ENCODE measurements at places on chromosomes 5 and 9. TPM values are rescaled to one million over a fixed set of nuclear protein-coding genes. Genes with fewer than 3 reads are reported as not detected.

- DNase-seq = no peak
- peaks cover 4% of the 10 kb centered on the region for H3K4me1 ChIP-seq
- H3K27me3 ChIP-seq = peaks cover 58% of the 10 kb centered on the region
- no peak overlapping the region for H3K27ac ChIP-seq
- H3K36me3 ChIP-seq = no peaks in the 10 kb centered on the region
These were observed 7.0 kb downstream of the BARHL1 start for GRCh38 chr9:132589148-132590036.

- no peak for DNase-seq
- no peak overlapping the region for H3K27ac ChIP-seq
- H3K36me3 ChIP-seq = no peaks in the 10 kb centered on the region
- no peaks in the 10 kb centered on the region for H3K4me1 ChIP-seq
- no peaks in the 10 kb centered on the region for H3K27me3 ChIP-seq
These were observed 24.2 kb upstream of the SHISAL2B start for GRCh38 chr5:64666078-64666477.

GRCh38 chr9:90556897-90557675 is 85.5 kb downstream of the DIRAS2 start:
- H3K4me3 ChIP-seq = no peak overlapping the region
- H3K4me1 ChIP-seq = no peaks in the 10 kb centered on the region
- no peaks in the 10 kb centered on the region for H3K27me3 ChIP-seq
- no peak overlapping the region for H3K27ac ChIP-seq

Gene CEP72
- 7.8 TPM for total RNA-seq

- no peak overlapping the region for H3K27ac ChIP-seq
- H3K27me3 ChIP-seq = peaks cover 13% of the 10 kb centered on the region
- DNase-seq = no peak
These were observed 308.1 kb upstream of the TLE4 start for GRCh38 chr9:79263628-79264027.

- H3K4me1 ChIP-seq = no peaks in the 10 kb centered on the region
- no peaks in the 10 kb centered on the region for H3K27me3 ChIP-seq
- no peak for DNase-seq
- H3K27ac ChIP-seq = no peak overlapping the region
These were observed 118.8 kb downstream of the MTX3 start for GRCh38 chr5:79872291-79872690.

DNA sequence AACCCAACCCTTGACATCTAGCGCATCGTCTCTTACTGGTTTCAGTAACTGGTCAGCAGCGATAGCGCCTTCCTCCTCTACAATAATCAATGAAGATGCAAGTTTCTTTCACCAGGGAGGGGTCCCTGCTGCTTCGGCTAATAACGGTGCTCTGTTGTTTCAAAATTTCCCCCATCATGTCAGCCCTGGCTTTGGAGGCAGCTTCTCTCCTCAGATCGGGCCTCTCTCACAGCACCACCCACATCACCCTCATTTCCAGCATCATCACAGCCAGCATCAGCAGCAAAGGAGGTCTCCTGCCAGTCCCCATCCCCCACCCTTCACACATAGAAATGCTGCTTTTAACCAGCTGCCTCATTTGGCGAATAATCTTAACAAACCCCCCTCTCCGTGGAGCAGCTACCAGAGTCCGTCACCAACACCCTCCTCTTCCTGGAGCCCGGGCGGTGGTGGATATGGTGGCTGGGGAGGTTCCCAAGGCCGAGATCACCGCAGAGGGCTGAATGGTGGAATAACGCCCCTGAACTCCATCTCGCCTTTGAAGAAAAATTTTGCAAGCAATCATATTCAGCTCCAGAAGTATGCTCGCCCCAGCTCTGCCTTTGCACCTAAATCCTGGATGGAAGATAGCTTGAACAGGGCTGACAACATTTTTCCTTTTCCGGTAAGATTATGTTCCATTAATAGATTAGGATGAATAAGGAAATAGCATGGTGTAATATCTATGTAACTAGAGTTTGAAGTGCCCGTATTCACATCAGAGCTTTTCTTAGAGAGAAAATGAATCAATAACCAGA is 2.2 kb downstream of the CPEB4 start:
- H3K4me1 ChIP-seq = peaks cover 3% of the 10 kb centered on the region
- H3K4me3 ChIP-seq = peak overlapping the region; percentile 87
- peak; percentile 18 for DNase-seq
- no peaks in the 10 kb centered on the region for H3K27me3 ChIP-seq

DNA sequence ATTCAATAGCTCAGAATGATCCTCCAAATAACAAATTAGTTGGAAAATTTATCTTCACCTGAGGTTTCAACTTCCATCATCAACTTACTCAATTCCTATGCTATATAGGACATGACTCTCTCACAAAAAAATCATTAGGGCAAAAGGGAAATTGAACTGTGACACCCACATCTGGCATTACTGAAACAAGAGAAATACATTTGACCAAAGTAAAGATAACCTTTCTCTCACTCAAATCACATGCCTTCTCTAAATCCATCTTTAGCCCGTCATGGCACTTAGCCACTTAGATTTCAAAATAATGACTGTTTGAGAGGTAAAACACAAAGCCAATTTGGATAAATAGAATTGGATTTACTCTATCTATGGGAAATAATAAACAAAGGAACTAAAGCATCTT is 126.4 kb downstream of the ADAMTS6 start:
- H3K4me1 ChIP-seq = no peaks in the 10 kb centered on the region
- DNase-seq = no peak
- no peaks in the 10 kb centered on the region for H3K36me3 ChIP-seq
- H3K27ac ChIP-seq = no peak overlapping the region

DNA sequence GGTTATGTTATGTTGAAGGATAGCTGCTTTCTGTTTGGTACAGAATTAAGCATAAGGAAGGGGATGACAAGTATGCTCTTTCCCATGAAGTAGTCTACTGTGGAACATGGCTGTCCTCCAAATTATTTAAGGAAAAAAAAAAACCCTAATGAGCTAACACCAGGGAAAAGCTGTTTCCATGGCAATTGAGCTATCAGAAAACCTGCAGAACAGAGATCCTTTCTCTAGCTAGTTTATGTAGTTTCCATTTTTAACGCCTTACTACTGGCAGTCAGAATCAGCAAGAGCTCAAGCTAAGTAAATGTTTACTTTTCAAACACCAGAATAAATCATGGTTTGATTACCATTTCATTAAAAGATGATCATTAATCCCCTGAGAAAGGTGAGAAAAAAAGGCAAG is 287.4 kb upstream of the TARS1 start:
- H3K27me3 ChIP-seq = no peaks in the 10 kb centered on the region
- H3K36me3 ChIP-seq = no peaks in the 10 kb centered on the region
- no peak overlapping the region for H3K4me3 ChIP-seq
- no peak overlapping the region for H3K27ac ChIP-seq

- peak; percentile 69 for DNase-seq
- peak overlapping the region; percentile 100 for H3K27ac ChIP-seq
- peak overlapping the region; percentile 42 for H3K4me3 ChIP-seq
- H3K27me3 ChIP-seq = no peaks in the 10 kb centered on the region
- peaks cover 7% of the 10 kb centered on the region for H3K36me3 ChIP-seq
- H3K4me1 ChIP-seq = peaks cover 66% of the 10 kb centered on the region
These were observed 29.3 kb downstream of the PTPA start for GRCh38 chr9:129140397-129141065.

GRCh38 chr5:154461531-154461930 is 15.7 kb downstream of the SAP30L start:
- no peaks in the 10 kb centered on the region for H3K4me1 ChIP-seq
- H3K27me3 ChIP-seq = peaks cover 2% of the 10 kb centered on the region
- H3K36me3 ChIP-seq = no peaks in the 10 kb centered on the region
- no peak for DNase-seq

DNA sequence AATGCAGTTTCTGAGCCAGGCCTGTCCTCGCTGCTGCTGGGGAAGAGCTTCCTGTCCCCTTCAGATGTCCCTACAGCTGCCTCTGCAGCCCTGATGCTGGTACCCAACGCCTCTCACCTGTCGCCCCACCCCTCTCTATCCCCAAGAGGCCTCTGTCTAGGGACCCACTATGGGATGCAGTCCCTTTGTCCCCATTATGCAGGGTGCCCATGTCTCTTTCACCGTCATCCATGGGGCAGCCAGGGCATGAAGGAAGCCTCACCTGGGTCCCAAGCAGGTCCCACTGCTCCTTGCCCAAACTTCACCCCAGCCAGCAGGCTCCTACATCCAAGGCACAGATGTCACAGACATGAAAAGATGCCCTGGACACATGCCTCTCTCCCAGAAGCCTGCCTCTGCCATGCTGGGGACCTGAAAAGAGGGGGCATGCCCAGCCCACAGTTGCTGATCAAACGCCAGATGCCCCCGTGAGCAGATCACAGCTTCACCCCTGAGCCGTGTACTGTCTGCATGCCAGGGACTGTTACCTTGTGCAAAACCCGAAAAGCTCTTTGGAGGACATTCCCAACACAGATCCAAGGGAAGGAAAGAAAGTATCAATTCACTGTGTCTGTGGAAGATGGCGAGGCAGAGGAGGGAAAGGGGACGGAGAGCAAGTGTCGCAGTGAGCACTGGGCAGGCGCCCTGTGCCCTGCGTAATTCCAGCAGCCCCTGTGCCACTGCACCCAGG is 81.0 kb downstream of the ADAMTS2 start:
- DNase-seq = no peak
- H3K4me1 ChIP-seq = no peaks in the 10 kb centered on the region
- no peak overlapping the region for H3K4me3 ChIP-seq
- no peaks in the 10 kb centered on the region for H3K36me3 ChIP-seq
- H3K27me3 ChIP-seq = no peaks in the 10 kb centered on the region

Gene CAMK2A
- 0.28 TPM for total RNA-seq

GRCh38 chr5:34035756-34036155 is 7.3 kb downstream of the C1QTNF3 start:
- H3K27ac ChIP-seq = no peak overlapping the region
- H3K27me3 ChIP-seq = no peaks in the 10 kb centered on the region
- no peaks in the 10 kb centered on the region for H3K4me1 ChIP-seq

Gene TEX48
- not detected for total RNA-seq

Gene KCNT1
- not detected for total RNA-seq

Gene DRD1
- 0.25 TPM for total RNA-seq

Gene MARCOL
- not detected for total RNA-seq

Gene IRX4
- not detected for total RNA-seq

- H3K36me3 ChIP-seq = no peaks in the 10 kb centered on the region
- H3K4me3 ChIP-seq = no peak overlapping the region
- H3K27me3 ChIP-seq = no peaks in the 10 kb centered on the region
- no peak overlapping the region for H3K27ac ChIP-seq
- no peaks in the 10 kb centered on the region for H3K4me1 ChIP-seq
- no peak for DNase-seq
These were observed 259.7 kb upstream of the MSX2 start for GRCh38 chr5:174464504-174465165.

- H3K27ac ChIP-seq = no peak overlapping the region
- H3K27me3 ChIP-seq = no peaks in the 10 kb centered on the region
- DNase-seq = no peak
- no peaks in the 10 kb centered on the region for H3K4me1 ChIP-seq
These were observed 357.1 kb downstream of the CDH18 start for GRCh38 chr5:19630876-19631275.

DNA sequence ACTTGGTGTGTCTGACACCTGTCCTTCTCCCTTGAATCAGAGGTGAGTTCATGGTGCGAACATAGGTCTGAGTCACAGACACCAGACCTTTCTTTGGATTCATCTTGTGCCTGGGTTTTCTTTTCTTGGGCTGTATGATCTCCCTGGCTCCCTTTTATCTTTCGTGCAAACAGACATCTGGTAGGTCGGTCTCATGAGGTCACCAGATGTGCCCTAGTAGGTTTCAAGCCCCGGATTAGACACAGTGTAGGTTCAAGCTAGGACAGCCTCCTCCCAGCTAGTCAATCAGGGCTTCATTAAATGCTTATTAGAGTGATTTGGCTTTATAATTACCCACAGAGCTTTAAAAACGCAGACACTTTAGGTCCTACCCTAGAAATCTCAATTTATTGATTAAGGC is 106.0 kb upstream of the MYO10 start:
- no peaks in the 10 kb centered on the region for H3K4me1 ChIP-seq
- H3K27me3 ChIP-seq = no peaks in the 10 kb centered on the region
- H3K27ac ChIP-seq = no peak overlapping the region
- DNase-seq = no peak
- no peaks in the 10 kb centered on the region for H3K36me3 ChIP-seq

DNA sequence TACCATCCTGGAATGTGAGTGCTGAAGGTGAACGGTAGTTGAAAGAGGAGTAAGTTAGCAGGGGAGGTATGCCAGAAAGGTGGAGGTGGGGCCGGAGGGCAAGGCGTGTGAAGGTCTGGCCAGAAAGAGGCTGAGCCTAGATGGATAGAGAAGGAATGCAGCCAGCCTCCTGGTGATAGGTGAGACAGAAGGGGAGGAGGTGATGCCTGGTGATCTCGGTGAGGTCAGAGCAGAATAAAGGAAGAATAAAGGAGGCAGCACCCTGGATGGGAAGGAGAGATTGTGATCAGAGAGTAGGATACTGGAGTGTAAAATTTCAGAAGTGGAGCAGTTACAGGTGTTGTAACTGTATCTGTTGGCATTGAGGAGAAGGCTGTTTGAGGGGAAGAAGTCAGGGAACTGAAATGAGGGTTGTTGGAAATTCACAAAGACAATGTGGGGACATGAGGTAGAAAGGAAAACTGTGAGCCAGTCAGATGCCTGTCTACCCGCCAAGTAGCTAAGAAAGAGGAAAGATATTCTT is 2.0 kb downstream of the GNG10 start:
- no peak overlapping the region for H3K4me3 ChIP-seq
- no peak for DNase-seq
- H3K4me1 ChIP-seq = no peaks in the 10 kb centered on the region

Gene PCDHB7
- 2.3 TPM for total RNA-seq

- H3K27me3 ChIP-seq = no peaks in the 10 kb centered on the region
- no peaks in the 10 kb centered on the region for H3K36me3 ChIP-seq
- no peaks in the 10 kb centered on the region for H3K4me1 ChIP-seq
- H3K4me3 ChIP-seq = no peak overlapping the region
- DNase-seq = no peak
These were observed 6.4 kb downstream of the B4GALT7 start for GRCh38 chr5:177606071-177607051.

DNA sequence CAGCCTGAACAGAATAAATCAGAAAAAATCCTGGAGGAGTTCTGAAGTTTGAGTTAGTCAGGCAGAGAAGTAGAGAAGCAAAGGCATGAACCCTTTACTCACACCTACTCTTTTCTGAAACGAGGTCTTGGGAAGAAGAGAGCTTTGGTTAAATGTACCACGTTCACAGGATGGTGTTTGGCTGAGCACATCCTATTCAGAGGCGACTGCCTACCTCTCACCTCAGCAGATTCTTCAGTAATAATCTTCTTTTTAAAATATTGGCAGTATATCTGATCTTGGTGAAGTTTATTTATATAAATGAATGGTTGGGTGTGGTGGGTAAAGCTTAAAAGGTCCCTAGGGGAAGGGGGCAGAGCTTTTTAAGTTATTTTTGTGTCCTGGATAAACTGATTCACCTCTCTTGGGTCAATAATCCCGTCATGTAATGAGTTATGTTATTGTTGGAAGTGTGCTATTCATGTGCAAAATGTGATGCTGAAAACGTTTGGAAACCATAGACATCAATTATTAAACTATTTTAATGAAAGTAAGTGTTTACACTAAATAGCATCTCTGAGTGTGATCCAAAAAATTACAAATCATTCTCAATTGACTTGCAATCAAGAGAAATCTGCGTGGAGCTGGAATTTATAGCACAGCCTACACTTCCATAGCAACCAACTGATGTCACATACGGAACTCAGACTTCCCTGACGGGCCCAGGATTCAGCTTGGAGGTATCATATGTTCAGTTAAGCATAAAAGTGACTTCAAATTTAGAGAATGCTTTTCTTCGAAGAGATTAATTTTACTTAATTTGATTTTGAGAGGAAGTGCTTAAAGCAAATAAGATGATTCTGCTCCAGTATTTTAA is 94.3 kb upstream of the EQTN start:
- DNase-seq = no peak
- H3K27me3 ChIP-seq = no peaks in the 10 kb centered on the region
- H3K27ac ChIP-seq = no peak overlapping the region

Gene FGF1
- 2.1 TPM for total RNA-seq

Gene EDIL3
- total RNA-seq = 32.8 TPM

Gene ZDHHC21
- 15.2 TPM for total RNA-seq
